ENCODE measurements at places on chromosomes 1 and 21. TPM values are rescaled to one million over a fixed set of nuclear protein-coding genes. Genes with fewer than 3 reads are reported as not detected.

The ETV3L gene
- total RNA-seq, result not detected

The PRDM16 gene
- 1.4 TPM for total RNA-seq

The SPRR2A gene
- not detected for total RNA-seq

The RGS8 gene
- total RNA-seq, result 1.6 TPM

The SLAMF1 gene
- not detected for total RNA-seq

The SLC16A4 gene
- total RNA-seq, result 4.7 TPM

The CD2 gene
- total RNA-seq, result not detected

The ZFP69 gene
- total RNA-seq, result 11.7 TPM

The KRTAP12-2 gene
- not detected for total RNA-seq

The VAV3 gene
- 35.5 TPM for total RNA-seq

The B3GALT2 gene
- total RNA-seq, result 0.81 TPM

The AMPD1 gene
- total RNA-seq, result not detected

The METTL25B gene
- total RNA-seq, result 9.9 TPM

The MFSD2A gene
- total RNA-seq, result 52.9 TPM

The DNALI1 gene
- 10.0 TPM for total RNA-seq

The DIO1 gene
- not detected for total RNA-seq

The WLS gene
- total RNA-seq, result 43.2 TPM

The TBX15 gene
- 63.1 TPM for total RNA-seq

The UBE2U gene
- not detected for total RNA-seq

The HSPB7 gene
- 83.9 TPM for total RNA-seq

The DPYD gene
- total RNA-seq, result 8.1 TPM

The TSPAN1 gene
- total RNA-seq, result not detected

The COA7 gene
- total RNA-seq, result 22.7 TPM

The GCSAML gene
- total RNA-seq, result not detected

The COL8A2 gene
- 0.45 TPM for total RNA-seq

The LCE1C gene
- total RNA-seq, result not detected

The SPATA21 gene
- 0.05 TPM for total RNA-seq

The TRIM67 gene
- total RNA-seq, result not detected

The GBP5 gene
- not detected for total RNA-seq

The SCCPDH gene
- total RNA-seq, result 25.7 TPM

The PCBP3 gene
- total RNA-seq, result not detected

The FAM163A gene
- not detected for total RNA-seq

The ADCY10 gene
- total RNA-seq, result 0.13 TPM

The FABP3 gene
- 6.1 TPM for total RNA-seq

The CD84 gene
- total RNA-seq, result not detected

The ADAR gene
- 104 TPM for total RNA-seq

The TRAF3IP3 gene
- not detected for total RNA-seq

The ARMH1 gene
- not detected for total RNA-seq

The ASCL5 gene
- total RNA-seq, result not detected

The NCAM2 gene
- not detected for total RNA-seq

The VTCN1 gene
- 0.40 TPM for total RNA-seq

The ST6GALNAC5 gene
- not detected for total RNA-seq

The DOP1B gene
- 13.0 TPM for total RNA-seq

The GSTM1 gene
- not detected for total RNA-seq

The HTR6 gene
- not detected for total RNA-seq

The CR1L gene
- total RNA-seq, result not detected

The FAM167B gene
- total RNA-seq, result not detected

The LCE1A gene
- not detected for total RNA-seq

The RGS7 gene
- not detected for total RNA-seq

The PIK3C2B gene
- total RNA-seq, result 3.6 TPM

The CD1B gene
- 0.13 TPM for total RNA-seq

The TMEM9 gene
- 83.5 TPM for total RNA-seq

The MYOC gene
- total RNA-seq, result not detected

The OR11L1 gene
- total RNA-seq, result not detected

The RNF186 gene
- total RNA-seq, result 0.73 TPM

The ESPN gene
- 0.55 TPM for total RNA-seq

The FAM229A gene
- total RNA-seq, result 4.2 TPM

All from SJCRH30 (cell line).